ENCODE measurements at places on chromosomes 2 and 18. TPM values are rescaled to one million over a fixed set of nuclear protein-coding genes. Genes with fewer than 3 reads are reported as not detected.

Gene COL4A4
- total RNA-seq, result 1.0 TPM

Gene M1AP
- total RNA-seq, result not detected

Gene EMILIN1
- 0.39 TPM for total RNA-seq

Gene SIX2
- 0.27 TPM for total RNA-seq

Gene SNTG2
- total RNA-seq, result not detected

Gene LRRC30
- total RNA-seq, result not detected

Gene PCARE
- not detected for total RNA-seq

Gene DSG4
- not detected for total RNA-seq

Gene CIDEA
- total RNA-seq, result not detected

Gene ASPRV1
- 0.29 TPM for total RNA-seq

Gene SPR
- 144 TPM for total RNA-seq

Gene CTLA4
- not detected for total RNA-seq

Gene EFR3B
- total RNA-seq, result 12.8 TPM

Gene SP9
- total RNA-seq, result 3.7 TPM

Gene CCDC141
- not detected for total RNA-seq
